ENCODE measurements at places on chromosomes 4 and X.

- no peak for DNase-seq
Observed at GRCh38 chrX:71669492-71669891, 2.1 kb downstream of the LOC101059915 start.

- DNase-seq = no peak
Observed at GRCh38 chr4:62953752-62954151, 1455.5 kb downstream of the TECRL start.

- no peak for DNase-seq
Observed at GRCh38 chrX:39550795-39551361, 546.9 kb downstream of the BCOR start.

GRCh38 chr4:120065974-120066516 lies 603 bp downstream of the MAD2L1 start:
- no peak for DNase-seq

- DNase-seq = peak; percentile 12
Observed at GRCh38 chrX:104343428-104344129, 88.8 kb upstream of the ESX1 start.
